GDM1 (cell line): ENCODE measurements at places on chromosomes 4 and X.

GRCh38 chr4:8606476-8606875, 13.9 kb downstream of the CPZ start:
- no peak for DNase-seq

- DNase-seq, result no peak
These were observed 27.4 kb downstream of the SMARCA1 start for GRCh38 chrX:129495900-129496299.

- DNase-seq, result no peak
These were observed 971.1 kb upstream of the HS3ST1 start for GRCh38 chr4:12399781-12400180.

GRCh38 chr4:71261633-71262121, 77.1 kb upstream of the SLC4A4 start:
- no peak for DNase-seq

DNA sequence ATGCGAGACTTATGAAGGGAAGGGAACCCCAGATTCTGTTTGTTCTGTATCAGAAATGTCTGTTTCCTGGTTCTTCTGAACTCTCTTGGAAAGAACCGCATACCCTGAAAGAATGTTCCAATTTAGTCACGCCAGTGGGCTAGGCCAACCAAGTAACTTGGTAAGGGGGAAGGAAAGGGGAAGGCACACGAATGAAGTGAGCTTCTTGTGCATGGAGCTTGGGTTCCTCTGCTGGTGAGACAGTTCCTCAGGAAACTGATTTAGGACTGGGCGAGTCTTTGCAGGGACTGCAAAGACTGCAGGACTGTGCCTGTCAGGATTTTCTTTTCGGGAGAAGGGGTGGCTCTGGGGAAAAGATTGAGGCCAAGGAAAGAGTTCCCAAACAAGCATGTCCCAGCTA, 35.6 kb downstream of the FRMPD3 start:
- DNase-seq, result no peak

GRCh38 chr4:78155616-78156105, 98.5 kb downstream of the FRAS1 start:
- DNase-seq, result no peak

- no peak for DNase-seq
These were observed 84.0 kb upstream of the TBC1D9 start for GRCh38 chr4:140839888-140840790.

GRCh38 chr4:21097026-21097425, 396.8 kb downstream of the PACRGL start:
- DNase-seq, result no peak

- no peak for DNase-seq
These were observed 34.4 kb upstream of the EFNB1 start for GRCh38 chrX:68794461-68794860.

DNA sequence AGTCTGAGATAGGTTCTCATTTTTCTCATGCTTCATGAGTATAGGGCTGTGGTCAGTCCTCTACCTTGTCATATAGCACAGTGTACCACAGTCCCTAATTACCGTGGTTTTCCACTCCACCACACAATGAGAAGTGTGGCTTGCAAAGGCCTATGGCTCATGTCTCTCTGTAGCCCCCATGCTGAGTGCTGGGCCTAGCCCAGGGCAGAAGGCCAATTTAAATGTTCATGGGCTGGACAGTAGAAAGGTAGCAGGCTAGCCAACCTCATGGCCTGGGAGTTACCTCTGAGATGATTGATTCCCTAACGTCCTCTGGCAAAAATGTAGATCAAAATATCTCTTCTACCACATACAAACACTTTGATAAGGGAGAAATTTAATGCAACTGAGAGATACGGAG, 222.5 kb downstream of the AFF2 start:
- DNase-seq, result no peak

DNA sequence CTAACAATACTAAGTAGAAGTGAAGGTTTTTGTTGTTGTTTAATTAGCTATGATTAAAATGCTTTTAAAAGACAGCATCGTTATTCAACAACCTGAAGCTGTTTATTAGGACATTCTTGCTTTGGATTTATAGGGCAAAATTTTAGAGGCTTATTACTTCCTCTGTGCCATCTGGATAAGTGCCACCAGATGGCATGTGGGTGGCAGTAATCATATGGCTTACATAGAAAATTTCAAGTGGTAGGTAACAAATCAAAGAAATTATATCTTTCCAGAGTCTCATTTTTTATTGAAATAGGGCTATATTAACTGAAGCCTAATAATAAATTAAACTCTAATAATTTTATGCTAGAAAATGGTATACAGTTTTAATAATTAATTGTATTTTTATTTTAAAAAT, 83.3 kb upstream of the HTR2C start:
- DNase-seq, result no peak

- DNase-seq, result no peak
These were observed 11.6 kb downstream of the ARSF start for GRCh38 chrX:3052860-3053259.

- DNase-seq, result no peak
These were observed 34.5 kb downstream of the STBD1 start for GRCh38 chr4:76341063-76341462.

- DNase-seq, result no peak
These were observed 321.6 kb downstream of the PPP3CA start for GRCh38 chr4:101025755-101026154.

GRCh38 chrX:145002771-145003170, 244.5 kb upstream of the SPANXN1 start:
- no peak for DNase-seq

GRCh38 chrX:97984641-97985040, 1100.9 kb downstream of the RPA4 start:
- DNase-seq, result no peak

DNA sequence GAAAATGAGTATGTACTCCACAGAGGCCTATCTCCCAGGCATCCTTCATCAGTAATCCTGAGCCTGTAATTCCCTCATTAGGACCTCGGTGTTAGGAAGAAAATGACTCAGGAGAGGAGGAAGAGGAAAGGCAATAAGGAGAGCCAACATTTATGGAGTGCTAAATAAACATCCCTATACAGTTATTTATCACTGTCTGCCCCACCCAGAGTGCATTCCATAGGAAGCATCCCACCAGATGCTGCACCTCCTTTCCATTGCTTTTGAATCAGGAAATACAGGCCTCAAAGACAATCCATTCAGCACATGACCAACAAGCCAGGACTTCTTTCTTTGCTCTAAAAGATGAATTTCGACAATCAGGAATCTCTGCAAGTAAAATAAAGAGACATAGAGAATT, 47.6 kb downstream of the USP38 start:
- DNase-seq, result no peak

- no peak for DNase-seq
These were observed 900 bp downstream of the TRO start for GRCh38 chrX:54921427-54922021.

GRCh38 chr4:98571161-98571786, 87.1 kb downstream of the TSPAN5 start:
- peak; percentile 24 for DNase-seq

DNA sequence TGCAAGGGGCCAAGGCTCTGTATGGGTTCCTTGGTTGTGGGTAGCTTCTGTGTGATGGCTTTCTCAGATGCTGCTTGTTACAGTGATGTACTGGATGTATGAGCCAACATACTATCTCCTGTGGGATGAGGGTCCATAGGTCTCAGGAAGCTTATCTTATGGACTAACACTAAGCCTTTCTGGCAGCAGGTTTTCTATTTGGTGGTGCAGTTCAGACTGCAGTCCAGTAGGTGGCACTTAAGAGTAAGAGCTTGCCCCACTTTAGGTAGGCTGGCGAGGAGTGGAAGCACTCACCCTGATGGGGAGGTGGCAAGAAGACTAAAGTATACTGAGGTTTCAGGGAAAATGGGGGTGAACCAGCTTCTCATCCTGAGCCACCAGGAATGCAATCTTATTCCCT, 306.7 kb upstream of the MAOA start:
- peak; percentile 24 for DNase-seq

GRCh38 chrX:15151267-15152186, 118.4 kb downstream of the ASB9 start:
- no peak for DNase-seq

DNA sequence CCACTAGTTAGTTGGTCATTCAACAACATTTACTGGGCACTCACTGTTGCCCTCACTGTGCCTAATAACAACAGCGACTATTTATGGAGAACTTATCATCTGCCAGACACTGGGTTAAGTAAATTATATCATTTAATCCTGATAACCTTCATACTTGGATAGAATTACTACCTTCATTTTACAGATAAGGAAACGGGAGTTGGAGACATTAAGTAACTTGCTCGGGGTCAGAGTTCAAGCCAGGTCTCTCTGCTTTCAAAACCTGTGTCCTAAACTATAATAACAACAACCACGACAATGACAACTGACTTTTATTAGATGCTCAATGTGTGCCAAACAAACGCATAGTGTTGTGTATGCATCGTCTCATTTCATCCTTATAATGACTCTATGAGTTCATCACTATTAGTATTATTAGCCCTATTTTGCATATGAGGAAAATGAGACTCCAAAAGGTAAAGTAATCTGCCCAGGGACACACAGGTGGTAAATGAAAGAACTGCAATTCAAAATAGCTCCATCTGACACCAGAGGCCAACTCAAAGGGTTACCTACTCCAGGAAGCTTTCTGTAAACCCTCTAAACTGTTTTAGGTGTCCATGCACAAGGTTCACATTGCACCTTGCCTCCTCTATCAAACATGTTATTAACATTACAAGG, 98.4 kb upstream of the ACSL4 start:
- DNase-seq, result no peak

DNA sequence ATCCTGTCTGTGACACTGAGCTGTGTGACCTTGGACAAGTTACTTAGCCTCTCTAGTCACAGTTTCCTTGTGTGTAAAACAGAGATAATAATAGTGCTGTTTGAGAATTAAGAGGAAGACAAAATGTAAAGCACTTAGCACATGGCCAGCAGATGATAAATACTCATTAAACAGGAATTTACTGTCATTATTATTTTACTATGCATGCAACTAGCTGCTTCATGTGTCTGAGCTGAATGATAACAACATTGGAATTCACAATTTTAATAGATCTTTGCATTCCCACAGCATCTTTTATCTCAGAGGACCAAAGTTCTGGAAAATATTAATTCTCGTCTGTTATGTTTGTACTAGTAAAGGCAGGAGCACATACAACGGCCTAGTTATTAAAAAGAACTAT, 79.2 kb upstream of the TET2 start:
- no peak for DNase-seq

- no peak for DNase-seq
These were observed 39.7 kb downstream of the SMIM20 start for GRCh38 chr4:25953740-25954139.

- DNase-seq, result no peak
These were observed 9.3 kb upstream of the TBC1D14 start for GRCh38 chr4:6900181-6900812.

DNA sequence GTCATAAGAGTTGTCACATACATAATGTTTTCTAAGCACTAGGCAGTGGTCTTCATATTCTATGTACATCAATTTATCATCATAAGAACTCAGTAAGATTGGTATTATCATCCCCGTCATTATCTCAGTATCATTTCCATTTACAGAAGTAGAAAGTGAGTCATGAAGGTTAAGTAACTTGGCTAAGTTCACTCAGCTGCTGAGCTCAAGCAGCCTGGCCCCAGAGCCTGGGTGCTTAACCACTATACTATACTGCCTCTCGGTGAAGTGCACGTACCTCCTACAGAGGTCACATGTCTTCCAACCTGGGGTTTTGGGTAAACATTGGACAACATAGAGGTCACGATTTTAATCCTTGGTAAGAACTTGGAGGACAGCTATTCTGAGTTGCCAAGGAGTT, 161.5 kb upstream of the GATB start:
- no peak for DNase-seq

DNA sequence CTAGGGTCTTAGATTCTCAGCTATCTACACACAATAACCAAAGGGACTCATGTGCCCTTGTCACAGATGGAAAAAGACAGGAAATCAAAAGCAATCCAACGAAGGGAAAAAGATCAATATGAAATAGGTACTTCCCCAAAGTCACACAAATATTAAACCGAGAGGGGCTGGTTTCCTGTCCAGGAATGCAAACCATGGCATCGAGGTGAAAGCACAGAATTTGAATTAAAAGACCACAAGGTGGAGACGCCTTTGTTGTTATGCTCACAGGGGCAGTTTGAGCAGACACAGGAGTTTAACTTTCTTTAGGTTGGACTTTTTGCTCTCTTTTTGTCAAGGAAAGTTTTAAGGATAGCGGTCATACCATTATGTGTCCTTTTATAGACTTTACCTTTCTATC, 14.3 kb downstream of the H2BW1 start:
- DNase-seq, result no peak

DNA sequence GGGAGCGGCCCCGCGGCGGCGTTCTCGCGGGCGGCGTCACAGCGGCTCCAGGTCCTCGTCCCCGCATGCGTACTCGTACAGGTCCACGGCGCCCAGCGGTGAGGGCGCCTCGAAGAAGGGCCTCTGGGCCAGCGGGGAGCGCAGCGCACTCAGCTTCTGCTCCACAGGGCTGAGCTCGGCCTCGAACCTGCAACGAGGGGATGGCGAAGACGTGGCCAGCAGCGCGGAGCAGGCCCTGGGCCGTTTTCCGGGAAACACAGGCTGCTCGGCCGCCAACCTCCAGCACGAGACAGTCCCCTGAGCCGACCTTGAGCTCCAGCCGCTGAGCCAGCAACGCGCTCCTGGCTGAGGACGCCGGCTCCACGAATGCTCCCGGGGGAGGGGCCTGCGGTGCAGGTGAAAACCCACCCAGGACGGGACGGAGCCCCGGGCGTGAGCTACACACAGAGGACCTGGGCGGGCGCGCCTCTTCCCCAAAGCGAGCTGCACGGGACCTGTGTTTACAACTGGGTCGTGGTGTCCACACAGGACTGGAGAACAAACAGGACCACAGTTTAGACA, 15.8 kb upstream of the GTPBP6 start:
- DNase-seq, result no peak

DNA sequence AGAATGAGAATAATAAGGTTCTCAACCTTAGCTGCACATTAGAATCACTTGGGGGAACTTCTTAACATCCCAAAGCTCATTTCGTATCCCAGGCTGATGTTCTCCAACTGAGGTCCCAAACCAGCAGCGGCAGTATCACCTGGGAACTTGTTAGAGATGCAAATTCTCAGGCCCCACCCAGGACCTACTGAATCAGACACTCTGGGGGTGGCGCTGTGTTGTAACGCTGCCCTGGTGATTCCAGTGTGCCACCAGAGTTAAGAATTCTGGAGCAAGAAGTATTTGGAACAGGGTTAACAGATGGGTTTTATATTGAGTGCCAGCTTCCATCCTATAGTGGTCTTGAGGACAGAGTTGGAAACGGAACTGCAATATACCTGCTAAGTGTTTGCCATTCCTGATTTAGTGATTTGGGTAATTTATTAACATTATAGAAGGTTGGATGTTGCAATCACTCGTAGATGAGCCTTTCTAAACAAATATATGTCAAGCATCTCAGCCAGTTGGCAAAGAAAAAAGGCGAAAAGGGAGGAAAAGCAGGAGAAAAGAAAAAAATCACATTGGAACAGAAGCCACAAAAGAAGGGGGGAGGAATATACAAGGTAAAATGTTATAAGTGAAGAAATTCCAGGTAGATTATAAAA, 141.0 kb downstream of the ARX start:
- DNase-seq, result no peak

- no peak for DNase-seq
These were observed 24.9 kb upstream of the TADA2B start for GRCh38 chr4:7018281-7018680.
